Mammary epithelial cell (primary cell): ENCODE measurements at places on chromosomes 16 and 17. TPM values are rescaled to one million over a fixed set of nuclear protein-coding genes. Genes with fewer than 3 reads are reported as not detected.

PRSS36 gene
- under 0.01 TPM for total RNA-seq

- no peak for DNase-seq
Measured at GRCh38 chr17:79057737-79058385, 16.8 kb upstream of the ENGASE start.

GRCh38 chr16:87445486-87445885 lies 47.3 kb downstream of the ZCCHC14 start:
- no peak for DNase-seq

NLRC3 gene
- total RNA-seq = 0.05 and 0.11 TPM in 2 replicates

PNMT gene
- total RNA-seq = not detected

- DNase-seq = no peak
Measured at GRCh38 chr17:39107155-39107554, 44.3 kb downstream of the PLXDC1 start.

DNA sequence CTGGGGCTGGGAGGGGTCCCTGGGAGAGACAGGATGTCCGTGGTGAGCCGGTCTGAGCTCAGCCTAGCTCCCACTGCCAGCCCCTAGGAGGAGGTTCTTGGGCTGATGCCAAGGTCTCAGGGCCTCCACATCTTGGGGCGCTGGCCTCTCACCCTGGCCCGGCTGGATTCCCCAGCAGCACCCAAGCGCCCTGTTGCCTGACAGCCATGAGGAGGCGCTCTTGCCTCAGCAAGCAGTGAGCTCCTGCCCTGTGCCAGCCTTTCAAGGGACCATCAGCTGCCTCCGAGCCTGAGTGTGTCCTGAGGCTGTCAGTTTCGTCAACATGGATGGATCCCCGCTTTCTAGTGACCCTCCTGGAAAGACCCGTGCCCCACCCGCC lies 234.9 kb upstream of the CIBAR2 start:
- DNase-seq = no peak
